ENCODE measurements at places on chromosomes 1 and 21.

DNA sequence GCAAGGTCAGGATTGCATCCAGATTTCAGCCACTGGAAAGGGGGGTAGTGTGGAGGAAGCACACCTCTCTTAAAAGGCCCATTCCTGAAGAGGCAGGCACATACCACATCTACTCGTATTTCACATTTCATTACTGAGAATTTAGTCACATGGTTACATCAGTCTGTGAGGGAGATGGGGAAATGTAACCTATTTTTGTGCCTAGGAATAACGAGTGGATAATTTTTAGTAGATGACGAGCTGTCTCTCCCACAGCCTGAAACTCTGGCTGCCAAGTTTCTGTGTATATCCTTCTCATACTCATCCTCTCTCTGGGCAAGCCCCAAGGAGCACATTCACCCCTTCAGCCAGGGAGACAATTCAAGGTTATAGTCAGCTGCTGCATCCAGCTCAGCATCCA is 10.3 kb upstream of the C21orf91 start:
- no peak for DNase-seq

DNA sequence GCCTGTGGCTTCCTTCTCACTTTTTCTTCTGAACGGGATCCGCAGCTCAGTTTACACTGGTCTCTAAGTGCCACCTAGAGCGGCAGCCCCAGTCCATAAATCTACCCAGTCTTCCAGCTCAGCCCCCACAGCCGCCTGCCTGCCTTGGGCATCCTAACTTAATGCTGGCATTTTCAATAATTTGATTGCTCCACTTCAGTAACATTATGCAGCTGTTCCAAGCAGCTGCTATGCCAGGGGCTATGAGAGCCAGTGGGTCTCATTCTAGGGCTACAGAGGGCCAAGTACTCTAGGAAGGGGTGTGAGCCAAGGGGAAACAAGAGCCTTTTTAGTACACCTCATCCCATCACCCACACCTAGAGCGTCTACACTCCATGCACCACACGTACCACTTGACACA is 48.4 kb upstream of the COA6 start:
- DNase-seq: no peak

DNA sequence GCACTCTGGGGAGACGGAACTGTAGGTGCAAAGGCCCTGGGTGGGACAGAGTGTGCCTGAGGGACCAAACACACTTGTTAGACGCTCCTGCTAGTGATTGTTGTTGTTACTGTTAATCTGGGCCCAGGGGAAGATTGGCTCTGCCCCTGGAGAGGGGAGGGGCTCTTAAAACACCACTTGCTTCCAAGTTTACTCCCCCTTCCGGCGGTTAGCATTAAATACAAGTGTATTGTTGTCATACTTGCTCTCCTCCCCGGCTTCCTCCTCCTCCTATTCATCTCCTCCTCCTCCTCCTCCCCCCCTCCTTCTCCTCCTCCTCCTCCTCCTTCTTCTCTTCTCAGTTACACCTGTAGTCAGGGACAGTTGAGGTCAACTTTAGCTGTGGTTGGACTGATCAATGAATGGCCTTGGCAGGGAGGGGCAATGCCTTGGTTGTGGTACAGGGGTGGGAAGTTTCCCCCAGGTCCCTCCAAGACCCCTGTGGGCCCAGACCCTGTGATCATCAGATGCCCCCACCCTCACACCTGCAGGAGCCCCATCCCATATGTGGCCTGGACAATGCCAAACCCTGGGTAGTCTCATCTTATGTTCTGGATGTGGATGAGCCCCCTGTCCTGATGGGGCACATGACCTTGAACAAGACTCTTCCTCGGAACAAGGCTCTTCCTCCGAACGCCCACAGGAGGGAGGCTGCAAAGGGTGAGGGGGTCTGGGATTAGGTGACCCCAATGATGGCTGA is 217.3 kb downstream of the PTPRU start:
- no peak for DNase-seq

- no peak for DNase-seq
Observed at GRCh38 chr1:47875831-47876586, 121.2 kb downstream of the TRABD2B start.

GRCh38 chr1:54498383-54499096 is 49.5 kb upstream of the ACOT11 start:
- no peak for DNase-seq
